ENCODE measurements at places on chromosomes 5 and 9.

GRCh38 chr5:32936329-32936728 lies 225.2 kb downstream of the NPR3 start:
- DNase-seq, result no peak

DNA sequence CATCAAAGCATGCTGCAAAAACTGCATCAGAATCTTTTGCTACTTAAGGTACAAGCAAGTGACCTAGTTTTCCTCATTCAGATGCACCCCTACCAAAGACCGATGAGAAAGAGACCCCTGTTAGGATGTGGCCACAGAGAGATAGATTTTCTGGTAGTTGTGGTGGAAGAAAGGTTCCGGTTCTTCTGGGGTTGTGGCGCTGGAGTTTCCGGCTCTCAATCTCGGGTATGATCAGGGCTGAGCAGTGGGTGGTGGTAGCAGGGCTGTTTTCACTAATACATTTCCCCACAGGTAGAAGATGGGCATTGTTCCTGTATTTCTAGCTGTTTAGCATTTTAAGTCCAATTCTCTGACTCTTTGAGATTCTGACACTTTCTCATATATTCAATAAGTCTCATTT lies 58.4 kb downstream of the PCSK1 start:
- DNase-seq, result no peak

DNA sequence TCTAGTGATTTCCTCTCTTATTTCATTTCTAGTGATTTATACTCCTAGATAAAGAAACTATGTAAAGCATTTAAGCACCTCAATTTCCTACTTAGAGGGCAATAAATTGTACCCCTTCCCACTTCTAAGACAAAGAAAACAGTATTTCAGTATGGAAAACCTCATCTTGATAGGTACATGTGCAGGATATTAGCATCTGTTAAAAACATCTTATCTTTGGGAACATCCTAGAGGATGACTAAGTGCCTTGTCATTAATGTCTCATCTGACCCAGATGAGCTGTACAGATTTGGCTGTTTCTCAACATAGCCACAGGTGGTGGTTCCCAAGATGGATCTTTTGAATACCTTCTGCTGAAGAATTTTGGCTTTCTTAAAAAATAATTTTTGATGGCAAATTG lies 5.7 kb downstream of the MEGF10 start:
- peak; percentile 40 for DNase-seq

DNA sequence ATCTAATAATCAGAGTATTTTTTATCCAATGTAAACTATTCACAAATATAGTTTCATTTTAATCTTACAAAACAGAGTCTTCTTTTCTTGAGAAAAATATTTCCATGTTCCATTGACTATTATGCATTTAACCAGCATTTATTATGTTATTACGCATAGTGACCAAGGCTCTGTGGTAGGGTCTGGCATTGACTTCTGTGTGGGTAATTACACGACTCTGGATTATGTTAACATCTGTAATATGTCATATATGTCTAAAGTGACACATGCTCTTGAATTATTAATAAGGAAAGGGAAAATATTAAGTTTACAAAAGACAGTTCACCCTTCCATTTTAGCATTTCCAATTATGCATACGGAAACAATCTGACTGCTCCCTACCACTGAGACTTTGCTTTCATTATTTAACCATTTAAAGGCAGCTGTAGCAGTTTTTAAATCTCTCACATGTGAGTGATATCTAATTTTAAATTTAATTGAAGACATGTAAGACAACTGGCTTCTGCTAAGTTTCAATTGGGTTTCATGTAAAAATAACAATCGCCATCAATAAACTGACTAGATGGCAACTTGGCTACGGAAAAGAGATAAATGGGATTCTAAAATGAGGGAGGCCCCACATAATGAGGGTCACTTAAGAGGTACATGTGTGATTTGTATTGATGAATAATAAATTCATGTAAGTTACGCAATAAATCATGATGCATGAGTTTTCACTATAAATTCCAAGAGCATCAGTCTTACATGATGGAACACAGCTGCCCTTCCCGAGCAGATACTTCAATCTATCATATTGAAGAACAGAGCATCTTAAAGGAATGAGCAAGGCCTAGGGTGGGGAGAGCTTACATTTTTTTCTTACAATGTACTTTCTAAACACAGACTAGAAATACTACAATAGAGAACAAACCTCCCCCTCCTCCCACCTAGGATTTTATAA lies 1056.8 kb downstream of the MAT2B start:
- no peak for DNase-seq

DNA sequence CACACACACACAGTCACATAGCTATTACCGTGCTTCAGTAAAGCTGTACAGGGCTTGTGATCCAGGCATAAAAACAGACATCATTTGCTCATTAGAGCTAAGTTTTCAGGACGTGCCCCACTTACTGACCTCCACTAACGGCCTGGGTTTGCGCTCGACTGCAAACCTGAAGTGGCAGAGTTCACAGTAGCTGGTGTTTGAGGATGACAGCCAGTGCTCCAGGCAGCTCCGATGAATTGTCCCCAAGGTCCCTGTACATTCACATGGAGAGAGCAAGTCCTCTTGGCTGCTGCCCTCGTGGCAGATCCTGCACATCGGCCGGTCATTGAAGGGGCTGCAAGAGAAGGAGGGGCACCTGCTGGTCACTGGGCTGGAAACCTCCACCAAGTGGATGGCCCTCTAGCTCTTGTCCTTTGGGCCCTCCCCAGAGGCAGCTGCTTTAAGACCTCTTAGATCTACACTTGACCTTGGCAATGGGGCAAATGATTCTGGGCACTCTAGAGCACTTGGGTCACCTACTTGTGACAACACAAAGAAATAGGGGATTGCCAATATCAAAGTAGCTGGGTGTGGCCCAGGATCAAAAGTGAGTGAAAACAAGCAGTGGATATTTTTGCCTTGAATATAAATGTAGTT lies 115.4 kb downstream of the MARCHF3 start:
- no peak for DNase-seq

- no peak for DNase-seq
These were observed 47.5 kb upstream of the PLPP1 start for GRCh38 chr5:55582256-55582655.

GRCh38 chr5:82347201-82347865 lies 69.2 kb upstream of the RPS23 start:
- peak; percentile 95 for DNase-seq

DNA sequence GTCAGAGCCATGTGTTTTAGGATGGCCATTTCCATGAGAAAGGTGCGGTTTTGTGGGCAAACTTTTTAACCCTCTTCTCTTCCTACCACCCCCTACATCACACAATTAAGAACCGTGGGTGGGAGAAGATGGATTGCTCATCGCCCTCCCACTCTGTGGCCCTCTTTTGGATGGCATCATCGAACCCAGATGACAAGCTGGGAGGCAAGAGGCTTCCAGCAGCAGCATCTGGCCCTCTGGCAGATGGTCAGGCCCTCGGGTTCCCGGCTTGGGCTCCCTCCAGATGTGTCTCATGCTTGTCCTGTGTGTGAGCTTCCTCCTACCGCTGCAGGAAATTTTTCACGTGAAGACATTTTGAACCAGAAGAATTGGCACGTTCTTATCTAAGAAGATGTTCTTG lies 199.9 kb downstream of the EBF1 start:
- DNase-seq, result no peak

GRCh38 chr5:68465133-68465532 lies 249.6 kb downstream of the PIK3R1 start:
- DNase-seq, result no peak

- DNase-seq, result no peak
These were observed 24.3 kb downstream of the GLT6D1 start for GRCh38 chr9:135614821-135615665.

DNA sequence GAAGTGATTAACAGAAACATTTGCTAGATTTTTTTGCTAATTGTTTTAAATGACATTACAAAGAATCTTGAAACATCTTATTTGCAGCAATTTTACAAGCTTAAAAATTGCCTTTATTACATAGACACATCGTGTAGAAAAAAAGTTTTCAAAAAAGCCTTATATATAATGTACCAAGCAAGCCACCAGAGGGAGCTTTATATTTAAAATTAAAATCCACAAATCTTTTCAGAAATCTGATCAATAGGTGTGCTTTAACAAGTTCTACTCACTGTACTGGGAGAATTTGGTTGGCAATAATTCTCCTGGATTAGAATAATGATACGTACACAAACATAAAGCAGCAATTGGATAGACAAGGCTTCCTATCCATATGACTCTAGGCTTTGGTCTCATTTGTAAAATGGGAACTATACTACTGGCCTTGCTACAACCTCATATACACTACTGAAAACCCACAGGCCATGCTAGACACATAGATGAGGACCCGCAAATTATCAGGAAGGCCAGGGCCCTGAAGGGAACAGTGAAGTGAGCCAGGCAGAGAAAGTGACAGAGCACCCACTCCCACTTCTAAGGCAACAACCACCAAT lies 4.8 kb downstream of the PSMB7 start:
- DNase-seq, result no peak

DNA sequence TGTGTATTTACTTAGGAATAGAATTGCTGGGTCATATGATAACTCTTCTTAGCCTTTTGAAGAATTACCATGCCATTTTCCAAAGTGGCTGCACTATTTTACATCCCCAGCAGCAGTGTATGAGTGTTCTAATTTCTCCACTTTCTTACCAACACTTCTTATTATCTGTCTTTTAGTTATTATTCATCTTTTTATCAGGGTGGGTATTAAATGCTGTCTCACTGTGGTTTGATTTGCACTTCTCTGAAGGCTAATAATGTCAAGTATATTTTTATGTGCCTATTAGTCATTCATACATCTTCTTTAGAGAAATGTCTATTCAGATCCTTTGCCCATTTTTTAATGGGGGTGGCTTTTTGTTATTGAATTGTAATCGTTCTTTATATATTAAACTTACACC lies 36.8 kb downstream of the SLC1A3 start:
- no peak for DNase-seq

DNA sequence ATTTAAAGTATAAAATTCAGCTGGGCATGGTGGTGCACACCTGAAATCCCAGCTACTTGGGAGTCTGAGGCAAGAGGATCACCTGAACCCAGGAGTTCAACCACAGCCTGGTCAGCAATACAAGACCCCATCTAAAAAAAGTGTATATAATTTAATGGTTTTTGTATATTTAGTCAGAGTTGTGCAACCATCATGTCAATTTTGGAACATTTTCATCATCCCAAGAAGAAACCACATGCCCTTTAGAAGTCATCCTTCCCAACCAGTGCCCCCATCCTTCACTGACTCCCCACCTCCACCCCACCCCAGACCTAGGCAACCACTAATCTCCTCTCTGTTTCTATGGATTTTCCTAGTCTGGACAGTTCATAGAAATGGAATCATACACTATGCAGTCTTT lies 18.8 kb upstream of the TEK start:
- no peak for DNase-seq

GRCh38 chr5:104821606-104822005 lies 1259.0 kb upstream of the NUDT12 start:
- DNase-seq, result no peak

DNA sequence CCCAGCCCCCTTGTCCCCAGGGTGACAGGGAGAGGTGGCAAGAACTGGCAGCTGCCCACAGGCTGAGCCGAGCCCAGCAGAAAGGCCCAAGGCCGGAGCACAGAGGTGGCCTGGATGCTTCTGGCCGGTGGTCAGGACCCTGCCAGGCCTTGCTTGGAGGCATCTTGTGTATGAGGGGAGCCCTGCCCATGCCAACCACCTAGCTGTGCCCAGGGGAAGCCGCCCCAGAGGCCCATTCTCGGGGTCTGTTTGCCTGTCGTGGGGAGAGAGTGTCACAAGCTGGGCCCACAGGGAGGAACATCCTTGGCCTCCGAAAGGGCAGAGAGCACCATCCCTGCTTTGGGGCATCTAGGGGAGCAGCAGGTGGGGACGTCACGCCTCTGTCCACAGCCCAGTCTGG lies 10.0 kb downstream of the NKD2 start:
- no peak for DNase-seq

GRCh38 chr5:72191404-72191803 lies 84.1 kb downstream of the MAP1B start:
- no peak for DNase-seq

- DNase-seq, result no peak
These were observed 1219.3 kb upstream of the WWC1 start for GRCh38 chr5:167071981-167072610.
